ENCODE measurements at places on chromosomes 7 and 10.

- DNase-seq, result no peak
Measured at GRCh38 chr7:37942934-37943610, 22.6 kb downstream of the EPDR1 start.

- no peak for DNase-seq
Measured at GRCh38 chr7:81367326-81367931, 402.4 kb downstream of the HGF start.

- DNase-seq, result no peak
Measured at GRCh38 chr10:113052076-113052830, 102.2 kb downstream of the TCF7L2 start.

GRCh38 chr7:137871170-137871915 lies 24.6 kb upstream of the DGKI start:
- no peak for DNase-seq

DNA sequence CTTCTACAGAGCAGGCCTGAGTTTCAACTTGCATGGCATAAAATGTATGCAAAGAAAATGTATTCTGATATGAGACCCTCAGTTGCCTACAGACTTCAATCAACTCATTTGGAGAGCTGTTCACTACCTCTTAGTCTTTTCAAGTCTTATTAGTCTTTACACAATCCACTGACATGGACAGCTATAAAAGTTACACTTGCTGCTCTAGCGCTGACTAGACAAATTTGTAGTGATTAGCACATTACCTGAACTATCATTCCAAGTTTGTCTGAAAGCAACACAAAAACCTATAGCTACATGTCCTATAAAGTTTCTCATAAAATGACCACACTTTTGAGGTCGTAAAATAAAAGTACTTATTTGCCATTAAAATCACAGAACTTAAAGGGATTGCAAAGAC lies 83.9 kb downstream of the PARD3 start:
- DNase-seq, result no peak

DNA sequence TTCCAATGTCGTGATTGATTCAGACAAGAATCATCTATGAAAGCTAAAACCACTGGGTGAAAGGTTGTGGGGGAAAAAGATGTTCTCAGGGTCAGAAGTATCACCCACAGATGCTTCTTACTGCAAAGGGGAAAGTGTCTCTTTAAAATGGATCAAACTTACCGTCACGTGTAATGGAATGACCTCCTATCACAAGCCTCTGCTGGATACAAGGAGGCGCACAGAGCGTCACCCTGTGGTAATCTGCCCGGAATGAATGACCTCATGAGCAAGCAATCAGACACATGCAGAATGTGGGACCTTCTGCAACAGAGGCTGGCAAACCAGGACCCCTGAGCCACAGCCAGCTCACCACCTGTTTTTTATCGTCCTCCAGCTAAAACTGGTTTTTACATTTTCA lies 33.0 kb downstream of the WIPF3 start:
- DNase-seq, result no peak

GRCh38 chr7:45720989-45721388 lies 146.8 kb downstream of the ADCY1 start:
- no peak for DNase-seq

- no peak for DNase-seq
Measured at GRCh38 chr7:44384586-44385433, 59.4 kb upstream of the CAMK2B start.

GRCh38 chr7:24781106-24781505 lies 23.8 kb upstream of the GSDME start:
- no peak for DNase-seq

GRCh38 chr10:34121125-34121753 lies 693.9 kb downstream of the PARD3 start:
- DNase-seq, result no peak

- peak; percentile 30 for DNase-seq
Measured at GRCh38 chr10:62264702-62265436, 3.8 kb downstream of the RTKN2 start.

GRCh38 chr10:126022841-126023240 lies 126.5 kb downstream of the FANK1 start:
- DNase-seq, result no peak

- DNase-seq, result no peak
Measured at GRCh38 chr7:4225881-4226523, 456.1 kb upstream of the FOXK1 start.

- DNase-seq, result no peak
Measured at GRCh38 chr10:98469001-98469931, 22.5 kb upstream of the HPS1 start.

GRCh38 chr7:47814905-47815613 lies 133.2 kb downstream of the PKD1L1 start:
- no peak for DNase-seq

- DNase-seq, result no peak
Measured at GRCh38 chr7:64999165-65000004, 7.1 kb downstream of the ERV3-1 start.

DNA sequence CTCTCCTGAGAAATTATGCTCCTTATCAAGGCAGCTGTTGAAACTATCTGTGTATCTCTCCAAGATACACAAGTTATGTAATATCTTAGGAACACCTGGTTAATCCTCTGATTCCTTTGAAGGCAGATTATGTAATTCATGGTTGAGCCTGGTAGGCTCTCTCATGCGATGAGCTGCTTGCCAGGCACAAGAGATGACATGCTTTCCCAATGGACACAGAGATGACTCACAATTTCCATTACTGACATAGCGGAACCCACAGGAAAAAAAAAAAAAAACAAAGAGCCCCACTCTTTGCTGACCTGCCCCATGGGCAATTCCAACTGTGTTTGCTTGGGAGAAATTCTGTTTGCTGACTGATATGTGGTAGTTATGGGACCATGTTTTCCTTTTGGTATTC lies 736.4 kb upstream of the PHF14 start:
- DNase-seq, result no peak

- DNase-seq, result no peak
Measured at GRCh38 chr7:121187676-121188075, 141.1 kb upstream of the WNT16 start.

DNA sequence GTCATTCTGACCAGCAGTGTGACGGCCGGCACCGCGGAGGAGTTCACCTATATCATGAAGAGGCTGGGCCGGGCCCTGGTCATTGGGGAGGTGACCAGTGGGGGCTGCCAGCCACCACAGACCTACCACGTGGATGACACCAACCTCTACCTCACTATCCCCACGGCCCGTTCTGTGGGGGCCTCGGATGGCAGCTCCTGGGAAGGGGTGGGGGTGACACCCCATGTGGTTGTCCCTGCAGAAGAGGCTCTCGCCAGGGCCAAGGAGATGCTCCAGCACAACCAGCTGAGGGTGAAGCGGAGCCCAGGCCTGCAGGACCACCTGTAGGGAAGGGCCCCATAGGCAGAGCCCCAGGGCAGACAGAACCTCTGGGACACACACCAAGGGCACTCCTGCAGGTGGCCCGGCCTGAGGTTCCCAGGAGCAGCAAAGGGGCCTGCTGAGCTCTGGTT lies 9.0 kb downstream of the RBP3 start:
- DNase-seq, result no peak

DNA sequence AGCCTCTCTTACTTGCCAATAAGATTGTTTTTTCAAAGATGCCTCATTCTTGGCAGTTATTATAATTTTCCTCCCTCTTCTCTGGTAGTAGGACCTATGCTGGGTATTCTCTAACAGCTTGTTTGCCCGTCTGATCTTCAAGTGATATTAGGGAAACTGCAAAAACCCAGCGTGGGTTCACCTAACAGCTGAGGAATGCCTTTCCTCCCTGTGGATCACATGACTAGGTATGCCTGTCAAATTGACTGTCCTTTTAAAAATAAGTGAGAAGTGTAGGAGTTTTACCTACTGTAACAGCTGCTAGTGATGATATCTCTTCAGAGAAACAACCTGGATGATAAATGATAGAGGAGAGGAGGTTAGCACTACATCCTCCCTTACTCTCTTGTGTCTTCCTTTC lies 22.0 kb downstream of the HECTD2 start:
- DNase-seq, result no peak

- DNase-seq, result no peak
Measured at GRCh38 chr10:88499569-88500470, 83.3 kb downstream of the RNLS start.

- DNase-seq, result peak; percentile 55
Measured at GRCh38 chr10:87092861-87093631, 1.6 kb downstream of the GLUD1 start.

DNA sequence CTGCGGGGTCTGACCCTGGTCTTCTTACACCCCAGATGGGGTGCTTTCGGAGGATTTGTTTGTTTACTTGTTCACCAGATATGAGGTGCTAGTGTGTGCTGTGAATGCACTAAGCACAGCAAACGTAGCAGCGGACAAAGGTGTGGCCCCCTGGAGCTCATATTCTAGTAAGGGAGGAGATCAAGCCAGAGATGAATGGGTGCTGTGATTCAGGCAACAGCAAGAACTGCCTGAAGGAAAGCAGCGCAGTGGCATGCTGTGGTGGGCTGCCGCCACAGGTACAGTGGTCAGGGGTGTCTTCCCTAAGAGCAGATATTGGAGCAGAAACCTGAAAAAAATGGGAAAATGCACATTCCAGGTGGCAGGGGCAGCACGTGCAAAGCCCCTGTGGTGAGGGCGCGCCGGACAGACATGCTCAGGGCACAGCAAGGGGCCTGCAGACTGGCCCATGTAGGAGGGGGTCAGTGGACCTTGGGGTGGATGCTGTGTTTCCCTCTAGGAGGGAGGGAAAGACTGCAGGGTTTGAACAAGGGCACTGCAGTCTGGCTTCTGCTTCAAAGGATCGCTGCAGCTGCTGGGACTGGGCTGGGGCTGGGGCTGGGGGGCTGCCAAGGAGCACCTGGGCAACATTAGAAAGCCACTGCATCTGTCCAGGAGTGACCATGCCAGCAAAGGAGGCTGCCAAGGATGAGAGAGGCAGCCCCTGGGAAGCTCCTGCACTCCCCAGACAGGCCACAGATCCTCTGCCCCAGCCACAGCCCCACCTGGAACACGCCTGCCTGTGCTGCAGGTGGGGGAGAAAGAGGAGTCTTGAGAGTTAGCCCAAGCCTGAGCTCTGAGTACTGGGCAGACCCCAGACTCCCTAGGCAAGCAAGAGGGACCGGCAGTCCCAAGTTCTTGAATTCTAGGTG lies 927 bp upstream of the DEPP1 start:
- DNase-seq, result no peak

DNA sequence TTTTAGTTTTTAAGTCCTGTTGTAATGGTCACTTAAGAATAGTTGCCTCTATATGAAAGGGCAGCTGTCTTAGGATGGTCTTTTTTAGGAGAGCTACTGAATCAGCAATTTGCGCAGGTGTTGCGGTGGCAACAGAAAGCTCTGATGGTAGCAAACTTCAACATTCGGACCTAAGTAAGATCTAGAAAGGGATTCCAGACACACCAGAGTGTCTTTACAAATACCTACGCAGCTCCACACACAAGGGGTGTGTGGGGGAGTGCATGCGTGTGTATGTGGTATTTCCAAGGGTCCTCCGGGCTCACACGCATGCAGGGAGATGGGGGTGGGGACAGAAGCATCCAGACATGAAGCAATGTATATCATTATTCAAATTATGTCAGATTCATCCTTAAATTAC lies 438.6 kb upstream of the MGMT start:
- DNase-seq, result no peak

- no peak for DNase-seq
Measured at GRCh38 chr7:94190599-94191061, 186.5 kb upstream of the BET1 start.

GRCh38 chr10:28250358-28250757 lies 52.5 kb downstream of the MPP7 start:
- DNase-seq, result no peak

DNA sequence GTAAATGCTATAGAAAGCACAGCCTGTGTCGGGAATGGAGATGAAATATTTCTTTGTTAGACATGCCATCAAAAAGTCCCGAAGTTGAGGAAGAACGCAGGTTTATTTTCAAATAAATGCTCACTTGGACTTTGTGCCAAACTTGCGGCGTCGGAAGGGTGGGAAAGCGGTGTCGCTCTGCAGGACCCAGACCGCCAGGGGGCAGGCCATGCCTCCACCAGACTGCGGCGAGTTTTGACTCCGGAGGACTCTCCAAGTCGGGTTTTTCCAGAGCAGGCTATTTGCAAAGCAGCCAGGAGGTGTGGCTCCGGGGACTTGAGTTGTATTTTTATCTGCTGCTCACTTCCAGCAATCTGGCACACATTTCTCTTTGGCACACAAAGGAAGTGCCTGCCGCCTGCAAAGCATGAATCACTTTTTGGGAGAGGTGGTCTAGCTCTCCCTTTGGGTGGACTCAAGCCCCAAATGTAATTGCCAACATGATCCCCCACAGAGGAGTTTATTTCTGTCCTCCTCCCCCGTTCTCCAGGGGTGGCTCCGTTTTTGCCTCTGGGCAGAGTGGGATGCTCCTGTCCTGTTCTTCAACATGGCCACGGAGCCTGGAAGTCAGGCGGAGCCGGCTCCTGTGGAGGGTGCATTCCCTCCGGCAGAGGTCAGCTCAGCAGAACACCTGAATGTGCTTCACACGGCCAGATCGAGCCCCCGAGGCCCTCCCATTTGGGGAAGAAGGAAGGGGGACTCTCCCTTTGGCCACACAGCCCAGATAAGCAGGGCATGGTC lies 82.3 kb upstream of the GPR26 start:
- no peak for DNase-seq

- no peak for DNase-seq
Measured at GRCh38 chr10:100184840-100185239, 989 bp downstream of the ERLIN1 start.

GRCh38 chr10:21194510-21194993 lies 297.4 kb upstream of the NEBL start:
- DNase-seq, result no peak

GRCh38 chr10:74593470-74593869 lies 232.9 kb upstream of the KAT6B start:
- DNase-seq, result no peak

DNA sequence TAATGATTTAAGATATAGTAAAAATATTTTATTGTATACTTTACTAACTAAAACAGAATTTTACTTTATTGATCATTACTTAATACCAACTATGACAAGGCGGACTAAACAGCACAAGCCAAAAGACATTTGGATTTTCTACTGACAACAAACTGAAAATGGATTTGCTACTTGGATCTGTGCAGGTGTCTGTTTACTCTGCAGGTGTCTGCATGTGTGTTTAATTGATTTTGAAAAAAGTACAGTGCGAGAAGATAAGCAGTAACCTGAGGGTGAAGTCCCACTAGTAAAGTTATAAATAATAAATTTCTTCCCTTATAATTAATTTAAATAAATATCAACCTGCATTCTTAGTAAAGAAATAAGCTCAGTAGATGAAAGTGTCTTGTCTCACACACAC lies 696.8 kb upstream of the MBL2 start:
- no peak for DNase-seq

DNA sequence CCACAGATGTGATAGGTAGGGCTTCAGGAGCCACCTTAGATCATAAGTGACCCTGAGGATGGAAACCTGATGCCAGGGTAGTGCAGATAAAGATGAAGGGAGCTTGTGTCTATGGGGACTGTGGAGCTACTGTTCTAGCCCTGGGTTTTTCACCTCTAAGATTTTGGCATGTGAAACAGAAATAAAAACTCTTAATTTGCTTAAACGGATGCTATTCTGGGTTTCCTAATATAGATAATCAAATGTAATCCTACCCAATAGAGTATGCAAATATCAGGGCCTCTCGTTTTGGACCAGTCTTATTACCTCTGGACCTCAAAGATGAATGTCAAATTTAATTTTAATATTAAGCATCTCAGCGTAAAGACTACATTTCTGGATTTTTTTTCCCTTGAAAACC lies 49.3 kb downstream of the ABCB4 start:
- DNase-seq, result no peak

Measured in CD4-positive, alpha-beta T cell treated with Interleukin-12 subunit alpha and Interleukin-12 subunit beta, for 1 hour (primary cell).